ENCODE measurements at places on chromosomes 12 and 14.

GRCh38 chr14:54902143-54902520 lies 494 bp downstream of the GCH1 start:
- DNase-seq, result no peak

DNA sequence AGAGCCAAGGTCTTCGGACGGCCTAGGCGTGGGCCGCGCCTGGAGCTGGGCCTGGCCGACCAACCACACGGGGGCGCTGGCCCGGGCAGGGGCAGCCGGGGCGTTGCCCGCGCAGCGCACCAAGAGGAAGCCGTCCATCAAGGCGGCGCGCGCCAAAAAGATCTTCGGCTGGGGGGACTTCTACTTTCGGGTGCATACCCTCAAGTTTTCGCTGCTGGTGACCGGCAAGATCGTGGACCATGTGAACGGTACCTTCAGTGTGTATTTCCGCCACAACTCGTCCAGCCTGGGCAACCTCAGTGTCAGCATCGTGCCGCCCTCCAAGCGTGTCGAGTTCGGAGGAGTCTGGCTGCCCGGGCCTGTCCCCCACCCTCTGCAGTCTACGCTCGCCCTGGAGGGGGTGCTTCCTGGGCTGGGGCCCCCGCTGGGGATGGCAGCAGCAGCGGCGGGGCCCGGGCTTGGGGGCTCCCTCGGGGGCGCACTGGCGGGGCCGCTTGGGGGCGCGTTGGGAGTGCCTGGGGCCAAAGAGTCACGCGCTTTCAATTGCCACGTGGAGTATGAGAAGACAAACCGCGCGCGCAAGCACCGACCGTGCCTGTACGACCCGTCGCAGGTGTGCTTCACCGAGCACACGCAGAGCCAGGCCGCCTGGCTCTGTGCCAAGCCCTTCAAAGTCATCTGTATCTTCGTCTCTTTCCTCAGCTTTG lies 4.4 kb upstream of the SHMT2 start:
- no peak for DNase-seq

GRCh38 chr12:57872362-57872761 lies 25.8 kb upstream of the CTDSP2 start:
- no peak for DNase-seq

- DNase-seq, result no peak
Measured at GRCh38 chr12:23115984-23116383, 491.0 kb downstream of the ETNK1 start.

All from glomerular endothelial cell (primary cell).